ENCODE measurements at places on chromosomes 12 and 14.

DNA sequence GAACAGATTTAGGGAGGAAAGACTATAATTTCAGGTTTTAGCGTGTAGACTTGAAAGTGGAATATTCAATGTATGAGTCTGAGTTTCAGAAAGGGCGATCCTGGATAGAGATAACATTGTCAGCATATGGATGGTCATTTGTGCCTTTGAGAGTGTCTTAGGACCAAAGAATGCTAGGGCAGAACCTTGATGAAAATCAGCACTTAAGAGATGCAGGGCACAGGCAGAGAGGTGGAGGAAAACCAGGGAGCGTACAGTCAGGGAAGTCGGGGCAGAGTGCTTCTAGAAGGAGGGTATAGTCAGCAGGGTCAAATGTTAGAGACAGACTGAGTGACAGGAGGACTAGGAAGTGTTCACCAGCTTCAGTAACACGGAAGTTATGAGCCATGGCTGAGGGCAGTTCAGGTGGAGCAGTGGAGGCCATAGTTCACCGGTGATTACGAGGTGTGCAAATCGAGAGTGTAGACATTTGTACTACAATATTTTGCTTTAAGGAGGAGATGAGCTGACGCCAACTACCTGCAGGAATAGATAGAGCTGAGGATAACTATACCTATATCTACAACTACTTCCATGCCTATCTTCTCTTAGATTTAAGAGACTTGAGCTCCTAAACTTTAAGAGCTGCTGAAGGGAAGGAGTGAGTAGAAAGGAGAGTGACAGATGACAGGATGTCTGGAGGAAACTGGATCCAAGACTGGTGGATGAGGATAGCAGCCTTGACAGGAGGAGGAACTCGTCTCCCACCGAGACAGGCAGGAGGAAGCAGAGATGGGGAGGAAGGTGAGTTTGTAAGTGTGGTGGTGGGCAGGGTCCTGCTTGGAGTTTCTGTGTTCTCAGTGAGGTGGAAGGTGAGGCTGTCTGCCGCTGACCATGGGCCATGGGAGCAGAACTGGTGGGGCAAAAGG is 6.5 kb downstream of the CBLN3 start:
- no peaks in the 10 kb centered on the region for H3K27me3 ChIP-seq
- H3K36me3 ChIP-seq = no peaks in the 10 kb centered on the region
- H3K4me1 ChIP-seq = no peaks in the 10 kb centered on the region
- H3K27ac ChIP-seq = no peak overlapping the region

- peak overlapping the region; percentile 97 for H3K27ac ChIP-seq
- no peaks in the 10 kb centered on the region for H3K27me3 ChIP-seq
- H3K36me3 ChIP-seq = peaks cover 19% of the 10 kb centered on the region
- DNase-seq = no peak
- peak overlapping the region; percentile 100 for H3K4me3 ChIP-seq
Observed at GRCh38 chr14:92122351-92122677, 545 bp downstream of the CPSF2 start.

- H3K27ac ChIP-seq = no peak overlapping the region
- no peaks in the 10 kb centered on the region for H3K4me1 ChIP-seq
- DNase-seq = no peak
- H3K4me3 ChIP-seq = no peak overlapping the region
- no peaks in the 10 kb centered on the region for H3K36me3 ChIP-seq
Observed at GRCh38 chr12:58455136-58455535, 465.2 kb downstream of the LRIG3 start.

GRCh38 chr12:7693793-7694192 is 1.8 kb downstream of the GDF3 start:
- H3K36me3 ChIP-seq = no peaks in the 10 kb centered on the region
- H3K27me3 ChIP-seq = no peaks in the 10 kb centered on the region
- peaks cover 4% of the 10 kb centered on the region for H3K4me1 ChIP-seq
- H3K27ac ChIP-seq = no peak overlapping the region
- no peak overlapping the region for H3K4me3 ChIP-seq
- DNase-seq = no peak

DNA sequence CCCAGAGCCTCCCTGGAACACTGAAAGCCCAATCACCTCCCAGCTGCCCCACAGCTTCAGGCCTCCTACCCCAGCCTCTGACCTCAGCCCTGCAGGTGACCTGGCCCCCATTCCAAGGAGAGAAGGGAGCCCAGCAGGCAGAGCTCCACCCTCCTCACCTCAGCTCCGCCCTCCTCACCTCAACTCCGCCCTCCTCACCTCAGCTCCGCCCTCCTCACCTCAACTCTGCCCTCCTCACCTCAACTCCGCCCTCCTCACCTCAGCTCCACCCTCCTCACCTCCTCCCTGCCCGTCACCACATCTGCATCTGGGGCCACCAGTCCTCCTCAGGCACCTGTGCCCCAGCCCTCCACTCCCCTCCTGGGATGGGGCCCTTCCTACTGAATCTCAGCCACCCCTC is 112.2 kb upstream of the SFSWAP start:
- no peaks in the 10 kb centered on the region for H3K36me3 ChIP-seq
- no peak overlapping the region for H3K4me3 ChIP-seq
- no peaks in the 10 kb centered on the region for H3K4me1 ChIP-seq
- no peak for DNase-seq
- H3K27ac ChIP-seq = no peak overlapping the region
- H3K27me3 ChIP-seq = no peaks in the 10 kb centered on the region

All from H1 (cell line).